Nephron progenitor cell (in vitro differentiated cells): ENCODE measurements at places on chromosomes 16 and 17.
A peak's percentile ranks its signal among the peaks of the same experiment; 100 is the strongest.

DNA sequence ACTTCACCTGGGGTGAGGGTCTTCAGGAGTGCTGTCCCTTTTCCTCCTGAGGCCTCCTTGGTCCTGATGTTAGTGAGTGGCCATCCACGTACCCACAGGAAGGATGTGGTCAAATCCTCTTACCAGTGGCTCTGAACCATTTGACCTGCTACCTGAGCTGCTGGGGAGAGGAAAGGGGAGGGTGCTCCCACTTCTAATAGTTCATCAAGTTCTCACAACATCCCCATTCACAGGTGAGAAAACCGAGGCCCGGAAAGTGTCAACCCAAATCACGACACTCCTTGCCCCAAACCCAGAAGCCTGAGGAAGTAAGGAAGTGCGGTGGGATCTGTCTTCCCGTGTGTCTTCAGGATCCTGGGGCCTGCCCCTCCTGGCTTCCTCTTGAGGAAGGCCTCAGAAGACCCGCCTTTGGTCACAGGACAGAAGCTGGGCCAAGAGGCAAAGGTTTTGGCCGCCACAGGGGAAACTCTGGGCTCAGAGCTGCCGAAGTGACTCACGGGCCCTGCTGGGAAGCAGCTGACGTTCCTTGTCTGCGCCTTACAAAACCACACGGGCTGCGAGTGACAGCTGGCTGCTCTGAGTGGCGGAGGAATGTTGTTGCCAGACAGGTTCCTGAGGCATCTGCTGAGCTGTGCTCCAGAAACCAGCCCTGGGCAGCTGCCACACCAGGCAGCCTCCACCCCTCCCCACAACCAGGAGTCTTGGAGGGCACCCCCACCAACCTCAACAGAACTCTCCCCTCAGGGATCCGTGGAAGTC, 13.9 kb upstream of the KIFC3 start:
- no peak for DNase-seq

DNA sequence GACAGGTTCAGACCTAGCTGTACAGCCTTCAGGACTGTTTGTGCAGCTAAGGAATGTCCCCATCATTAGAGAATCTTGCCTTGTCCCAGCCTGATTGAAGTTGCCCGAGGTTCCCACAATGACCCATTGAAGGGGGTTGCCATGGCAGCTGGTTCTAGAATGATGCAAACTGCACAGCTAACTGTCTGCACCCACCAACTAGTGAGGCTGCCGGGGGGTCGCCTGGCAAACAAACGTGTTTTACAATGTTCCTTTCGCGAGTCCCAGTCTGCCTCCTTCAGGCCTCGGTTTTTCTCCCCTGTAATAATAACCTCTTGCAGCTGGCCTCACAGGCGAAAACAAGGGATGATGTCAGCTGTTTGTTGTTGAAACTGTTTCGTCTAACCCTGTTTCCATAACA, 5.5 kb downstream of the C16orf96 start:
- no peak for DNase-seq

- DNase-seq = no peak
Observed at GRCh38 chr16:66365651-66366050, 840 bp upstream of the CDH5 start.

GRCh38 chr17:73013301-73013700, 79.2 kb downstream of the SLC39A11 start:
- DNase-seq = no peak

- peak; percentile 46 for DNase-seq
Observed at GRCh38 chr17:63841350-63842172, 924 bp downstream of the SMARCD2 start.

GRCh38 chr17:75910699-75911098, 6.0 kb upstream of the MRPL38 start:
- DNase-seq = peak; percentile 36
